ENCODE measurements at places on chromosomes 3 and 15. TPM values are rescaled to one million over a fixed set of nuclear protein-coding genes. Genes with fewer than 3 reads are reported as not detected.

DNA sequence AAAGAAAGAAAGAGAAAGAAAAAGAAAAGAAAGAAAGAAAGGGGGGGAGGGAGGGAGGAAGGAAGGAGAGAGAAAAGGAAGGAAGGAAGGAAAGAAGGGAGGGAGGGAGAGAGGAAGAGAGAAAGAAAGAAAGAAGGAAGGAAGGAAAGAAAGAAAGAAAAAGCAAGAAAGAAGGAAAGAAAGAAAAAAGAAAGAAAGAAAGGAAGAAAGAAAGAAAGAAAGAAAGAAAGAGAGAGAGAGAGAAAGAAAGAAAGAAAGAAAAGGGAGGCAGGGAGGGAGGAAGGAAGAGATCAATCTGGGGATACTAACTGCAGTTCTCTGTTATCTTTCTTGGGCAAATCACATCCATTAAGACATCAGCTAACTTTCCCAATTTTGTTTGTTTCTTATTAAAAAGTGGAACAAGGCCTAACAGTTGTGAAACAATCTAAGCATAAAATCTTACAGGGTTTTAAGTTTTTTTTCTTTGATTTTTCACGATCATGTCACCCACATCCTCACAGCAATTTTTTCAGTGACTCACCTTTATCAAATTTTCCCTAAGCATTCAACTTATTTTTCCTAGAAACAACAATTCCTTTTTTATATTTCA is 36.8 kb downstream of the TBC1D2B start:
- no peak for DNase-seq

DNA sequence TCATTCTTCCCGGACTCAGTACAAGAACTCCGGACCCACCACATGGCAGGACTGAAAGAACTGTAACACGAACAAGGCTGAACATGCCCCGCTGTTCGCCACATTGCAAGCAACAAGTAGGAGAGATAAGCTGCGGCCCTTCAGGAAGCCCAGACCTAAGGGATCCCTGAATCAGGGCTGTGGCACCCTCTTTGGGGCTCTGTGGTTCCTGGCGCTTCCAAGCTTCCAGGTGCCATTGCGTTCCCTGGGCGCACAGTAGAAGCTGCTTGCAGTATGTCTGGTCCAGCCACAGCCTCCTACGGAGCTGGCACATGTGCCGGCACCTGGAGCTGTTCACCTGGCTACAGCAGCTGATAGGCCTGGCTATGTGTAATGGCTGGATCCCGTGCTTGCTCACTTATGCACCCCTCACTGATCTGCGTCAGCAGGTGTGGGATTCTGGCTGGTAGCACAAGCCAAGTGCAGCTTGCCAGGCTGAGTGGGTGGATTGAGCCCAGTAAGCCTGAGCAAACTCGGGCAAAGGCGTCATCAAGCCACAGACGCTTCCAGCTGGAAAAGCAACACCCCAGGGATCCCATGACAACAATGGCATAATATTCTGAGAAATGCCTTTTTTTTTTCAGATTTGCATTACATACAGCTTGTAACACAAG is 748.6 kb upstream of the GBE1 start:
- no peak for DNase-seq

- no peak for DNase-seq
Measured at GRCh38 chr15:28955160-28955992, 69.6 kb downstream of the APBA2 start.

DNA sequence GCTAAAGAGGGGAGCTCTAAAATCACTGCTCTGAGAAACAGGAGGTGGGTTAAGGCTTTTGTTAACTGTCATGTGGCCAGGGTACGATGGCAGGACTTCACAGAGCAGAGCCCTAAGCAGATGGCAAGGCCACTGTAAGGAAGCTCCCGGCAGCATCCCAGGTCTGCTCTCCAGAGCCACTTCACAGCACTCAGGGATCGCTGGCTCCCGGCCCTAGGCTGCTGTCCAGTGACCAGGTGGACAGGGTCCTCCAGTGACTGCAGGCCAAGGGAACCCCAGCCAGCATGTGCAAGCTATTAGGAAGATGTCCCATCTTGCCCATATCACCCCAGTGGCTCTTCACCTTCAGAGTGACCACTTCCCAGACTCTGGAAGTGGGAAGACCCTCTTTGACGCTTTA is 10.4 kb downstream of the TMEM41A start:
- no peak for DNase-seq

DNA sequence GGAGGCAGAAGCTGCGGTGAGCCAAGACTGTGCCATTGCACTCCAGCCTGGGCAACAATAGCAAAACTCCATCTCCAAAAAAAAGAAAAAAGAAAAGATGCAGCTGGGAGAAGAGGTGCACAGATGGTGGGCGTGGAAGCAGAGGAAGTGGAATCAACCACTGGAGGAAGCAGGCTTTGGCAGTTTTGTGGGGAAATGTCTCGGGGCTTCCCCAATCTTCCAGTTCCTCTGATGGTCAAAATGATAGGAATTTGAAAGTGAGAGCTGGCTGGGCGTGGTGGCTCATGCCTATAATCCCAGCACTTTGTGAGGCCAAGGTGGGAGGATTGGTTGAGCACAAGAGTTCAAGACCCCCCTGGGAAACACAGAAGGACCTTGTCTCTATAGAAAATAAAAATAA is 48.1 kb upstream of the SMAD3 start:
- DNase-seq: no peak

DNA sequence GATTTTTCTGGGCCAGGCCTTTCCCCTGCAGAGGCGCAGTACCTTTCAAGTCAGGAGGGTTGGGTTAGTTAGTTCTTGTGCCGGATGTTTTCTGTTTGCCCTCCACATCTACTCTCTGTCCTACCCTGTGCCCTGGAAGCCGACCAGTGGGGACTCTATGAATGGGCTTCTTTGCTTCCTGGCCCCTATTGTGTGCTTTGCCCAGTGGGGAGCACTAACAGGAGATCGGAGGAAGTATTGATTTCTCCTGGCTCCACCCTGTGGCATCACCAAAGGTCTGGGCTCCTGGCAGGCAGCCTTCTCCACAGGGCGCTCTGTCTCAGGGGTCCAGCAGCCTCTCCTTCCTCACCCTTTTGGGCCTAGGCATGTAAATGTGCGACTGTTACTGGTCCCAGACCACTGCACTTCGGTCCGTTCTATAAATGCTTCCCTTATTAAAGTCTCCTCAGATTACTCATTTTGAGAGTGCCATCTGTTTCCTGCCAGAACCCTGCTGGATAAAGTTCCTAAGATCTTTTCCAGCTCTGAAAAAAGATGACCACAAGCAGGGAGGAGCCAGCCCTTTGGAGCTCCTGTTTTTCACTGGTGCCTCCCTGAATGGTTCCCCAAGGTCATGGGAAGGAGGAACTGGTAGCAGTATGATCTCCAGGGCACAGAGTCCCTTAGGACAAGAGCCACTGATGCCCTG is 44.5 kb downstream of the CTDSPL start:
- no peak for DNase-seq

GRCh38 chr3:129021140-129021551 is 20.0 kb downstream of the EFCC1 start:
- no peak for DNase-seq

GRCh38 chr15:57150066-57150865 is 226.0 kb upstream of the CGNL1 start:
- DNase-seq: no peak

- no peak for DNase-seq
Measured at GRCh38 chr3:56835650-56836227, 34.0 kb upstream of the ARHGEF3 start.

DNA sequence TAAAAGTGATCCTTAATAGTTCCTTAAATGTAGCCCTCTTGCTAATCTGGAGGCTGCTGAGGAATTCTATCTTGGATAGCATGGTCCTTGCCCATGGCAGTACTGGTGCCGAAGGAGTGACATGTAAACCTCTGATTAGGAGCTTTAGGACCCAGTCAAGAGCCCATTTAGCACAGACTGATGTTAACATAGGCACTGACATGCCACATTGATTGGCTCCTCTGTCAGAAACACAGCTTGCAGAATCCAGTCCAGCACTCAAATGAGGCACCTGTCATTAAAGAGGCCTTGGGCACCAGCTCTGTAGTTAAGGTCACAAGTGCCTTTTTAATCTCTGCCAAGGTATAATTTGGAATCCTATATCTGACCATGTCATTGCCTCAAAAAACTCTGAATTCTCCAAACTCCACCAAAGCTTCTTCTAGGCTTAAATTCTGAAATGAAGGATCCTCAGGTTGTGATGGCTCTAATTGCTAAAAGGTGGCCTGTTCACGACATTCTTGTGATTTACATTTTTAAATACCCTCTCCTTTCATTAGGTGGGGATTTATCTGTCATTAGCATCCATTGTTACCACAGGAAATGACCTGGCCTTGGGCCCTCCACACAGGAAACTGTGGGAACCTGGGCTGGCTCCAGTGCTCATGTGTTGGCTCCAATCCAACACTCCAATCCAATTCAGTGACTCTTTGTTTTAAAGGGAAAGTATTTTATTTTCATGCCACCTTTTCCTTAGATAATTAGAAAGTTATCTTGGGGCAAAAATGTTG is 57.3 kb upstream of the RNF7 start:
- DNase-seq: no peak

- DNase-seq: peak; percentile 45
Measured at GRCh38 chr15:42037656-42038055, 16.8 kb upstream of the PLA2G4E start.

- no peak for DNase-seq
Measured at GRCh38 chr15:29968895-29969561, 113.7 kb upstream of the GOLGA8J start.

GRCh38 chr3:174936590-174936989 is 77.5 kb downstream of the NAALADL2 start:
- no peak for DNase-seq

GRCh38 chr3:35772381-35773015 is 133.2 kb downstream of the ARPP21 start:
- DNase-seq: peak; percentile 25

- no peak for DNase-seq
Measured at GRCh38 chr3:31942446-31942845, 38.6 kb downstream of the OSBPL10 start.

DNA sequence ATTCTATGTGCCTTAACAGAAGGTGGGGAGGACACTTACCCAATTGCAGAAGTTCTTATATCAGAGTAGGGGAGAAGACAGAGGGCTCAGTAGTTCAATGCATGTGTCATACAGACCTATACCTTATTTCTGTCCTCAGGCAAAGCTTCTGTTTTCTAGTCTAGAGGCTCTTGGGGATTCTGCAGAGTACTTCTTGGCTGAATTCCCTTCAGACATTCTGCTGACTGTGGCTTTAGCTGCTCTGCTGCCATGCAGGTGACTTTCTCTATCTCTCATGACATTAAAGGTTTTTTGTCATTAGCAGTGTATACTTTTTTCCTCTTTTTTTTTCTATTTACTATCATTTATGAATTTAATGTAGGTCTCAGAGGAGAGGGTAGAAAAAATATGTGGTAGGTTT is 172.8 kb upstream of the PLSCR5 start:
- no peak for DNase-seq

GRCh38 chr15:68177742-68178141 is 27.4 kb downstream of the CALML4 start:
- no peak for DNase-seq

GRCh38 chr3:118948146-118948545 is 86.5 kb downstream of the IGSF11 start:
- no peak for DNase-seq

DNA sequence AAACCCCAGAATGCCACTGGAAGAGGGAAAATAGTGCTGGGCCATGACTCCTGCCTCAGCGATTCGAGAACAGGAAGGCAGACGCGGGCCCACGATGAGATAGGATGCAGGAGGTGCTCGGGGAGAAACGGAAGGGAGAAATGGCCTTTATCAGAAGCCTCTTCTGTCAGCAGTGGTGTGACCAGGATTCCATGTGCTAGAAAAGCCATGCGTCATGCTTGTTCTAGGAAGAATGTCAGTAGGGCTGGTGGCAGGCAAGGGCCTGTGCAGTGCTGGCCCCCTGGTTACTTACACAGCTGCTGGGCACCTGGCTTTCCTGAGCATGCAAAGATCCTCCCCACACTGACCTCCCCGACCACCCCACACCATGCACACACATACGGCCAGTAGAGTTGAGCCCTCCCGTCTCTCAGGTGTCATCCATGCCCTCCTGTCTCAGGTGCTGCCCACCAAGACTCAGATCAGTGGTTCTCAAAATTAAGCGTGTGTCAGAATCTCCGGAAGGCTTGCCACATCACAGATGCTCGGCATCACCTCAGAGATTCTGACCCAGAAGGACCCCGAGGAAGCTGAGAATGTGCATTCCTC is 106.7 kb downstream of the ADAMTS17 start:
- no peak for DNase-seq

DNA sequence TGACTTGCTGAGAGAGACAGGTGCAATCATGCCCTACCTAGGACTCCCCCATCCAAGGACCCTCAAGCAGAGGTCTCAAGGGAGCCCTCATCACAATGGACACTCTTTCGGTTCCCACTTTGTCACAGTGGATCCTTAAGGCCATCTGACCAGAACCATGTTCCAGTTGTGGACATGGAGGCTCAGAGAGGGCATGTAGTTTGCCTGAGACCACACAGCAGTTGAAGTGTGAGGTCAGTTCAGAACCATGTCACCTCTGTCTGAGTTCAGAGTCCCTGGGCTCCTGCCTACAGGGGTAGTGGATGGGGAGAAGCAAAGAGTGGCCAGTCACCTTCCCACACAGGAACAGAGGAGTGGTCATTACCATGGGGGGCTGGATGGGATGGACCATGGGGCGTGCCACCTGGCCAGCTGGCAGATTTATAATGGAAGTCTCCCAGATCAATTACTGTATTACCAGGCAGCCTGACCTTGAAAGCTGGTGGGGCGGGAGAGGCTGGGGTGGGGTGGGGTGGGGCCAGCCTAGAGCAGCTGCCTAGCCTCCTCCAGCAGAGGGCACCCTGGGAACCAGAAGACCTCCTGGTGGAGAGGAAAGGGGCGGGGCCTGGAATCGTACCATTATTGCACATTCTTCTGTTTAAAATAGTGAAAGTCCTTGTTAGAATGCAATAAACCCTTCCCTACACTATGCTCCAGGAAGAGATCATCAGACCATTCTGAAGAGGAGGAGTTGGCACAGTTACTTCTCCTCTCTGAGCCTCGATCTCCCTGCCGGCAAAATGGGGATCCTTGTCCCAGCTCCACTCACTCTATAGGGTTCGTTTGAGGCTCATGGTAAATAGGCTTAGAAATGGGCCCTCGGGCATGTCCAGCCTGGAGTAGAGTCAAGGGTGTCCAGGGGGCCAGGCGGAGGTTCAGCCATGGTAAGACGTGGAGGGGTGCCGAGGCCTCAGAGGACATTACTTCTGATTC is 26.9 kb upstream of the LINGO1 start:
- no peak for DNase-seq

- no peak for DNase-seq
Measured at GRCh38 chr3:149528340-149528650, 53.8 kb downstream of the TM4SF4 start.

Gene CNTN4
- 7.9 TPM for polyA plus RNA-seq

Gene PPARG
- 7.9 TPM for polyA plus RNA-seq

Gene SIDT1
- polyA plus RNA-seq: 2.2 TPM

Gene NME9
- polyA plus RNA-seq: 3.2 TPM

Gene CASR
- polyA plus RNA-seq: 0.13 TPM

Gene HIGD2B
- not detected for polyA plus RNA-seq

Gene CCR3
- 0.22 TPM for polyA plus RNA-seq

Gene FSTL1
- 564 TPM for polyA plus RNA-seq

Gene MEX3B
- 7.7 TPM for polyA plus RNA-seq

Gene ATP2B2
- polyA plus RNA-seq: 0.06 TPM

Gene PAQR5
- polyA plus RNA-seq: 7.2 TPM

Gene ACOX2
- polyA plus RNA-seq: 50.6 TPM

Measured in left lung (tissue), 14 donors.